ENCODE measurements at places on chromosomes 4 and X.

GRCh38 chrX:126785539-126785938 is 34.0 kb upstream of the PRR32 start:
- DNase-seq = no peak

- no peak for DNase-seq
These were observed 85.1 kb upstream of the FAT4 start for GRCh38 chr4:125229596-125230058.

- DNase-seq = no peak
These were observed 3.5 kb upstream of the XG start for GRCh38 chrX:2748171-2748814.

GRCh38 chr4:93730251-93730650 is 98.3 kb upstream of the ATOH1 start:
- no peak for DNase-seq

- DNase-seq = no peak
These were observed 70.2 kb downstream of the SUPT20HL2 start for GRCh38 chrX:24243692-24244091.

- no peak for DNase-seq
These were observed 67.9 kb downstream of the PKD2 start for GRCh38 chr4:88075336-88075735.

DNA sequence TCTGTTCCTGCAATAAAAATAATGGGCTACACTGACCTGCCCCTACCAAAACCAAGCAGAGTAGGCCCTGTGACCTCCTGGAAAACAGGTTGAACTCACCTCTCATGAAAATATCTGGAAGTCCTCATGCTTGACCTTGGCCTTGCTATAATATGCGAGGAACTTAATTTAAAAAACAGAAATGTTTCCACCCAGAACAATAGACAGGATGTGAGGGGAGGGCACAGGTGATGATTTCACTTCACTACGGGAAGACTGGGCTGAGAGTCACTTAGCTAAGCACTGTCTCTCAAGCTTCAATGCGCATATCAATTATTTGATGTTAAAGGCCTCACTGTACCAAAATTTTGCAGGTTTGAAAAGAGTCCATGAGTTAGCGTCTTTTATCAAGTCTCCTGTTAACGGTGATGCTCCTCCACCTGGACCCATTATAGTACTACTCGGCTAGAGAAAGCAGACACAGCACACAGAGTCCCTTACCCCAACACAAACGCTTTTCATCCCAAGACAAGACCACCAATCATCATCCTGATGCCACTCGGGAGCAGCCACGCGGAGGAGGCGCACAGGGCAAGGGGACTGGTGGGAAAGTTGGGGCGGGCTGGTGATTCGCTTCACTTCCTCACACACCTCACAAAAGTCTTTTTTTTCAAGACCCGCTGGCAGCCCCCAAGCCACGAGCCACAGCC is 25.9 kb downstream of the ZNF721 start:
- DNase-seq = peak; percentile 10

- DNase-seq = no peak
These were observed 14.1 kb downstream of the SRPX start for GRCh38 chrX:38206542-38206941.

DNA sequence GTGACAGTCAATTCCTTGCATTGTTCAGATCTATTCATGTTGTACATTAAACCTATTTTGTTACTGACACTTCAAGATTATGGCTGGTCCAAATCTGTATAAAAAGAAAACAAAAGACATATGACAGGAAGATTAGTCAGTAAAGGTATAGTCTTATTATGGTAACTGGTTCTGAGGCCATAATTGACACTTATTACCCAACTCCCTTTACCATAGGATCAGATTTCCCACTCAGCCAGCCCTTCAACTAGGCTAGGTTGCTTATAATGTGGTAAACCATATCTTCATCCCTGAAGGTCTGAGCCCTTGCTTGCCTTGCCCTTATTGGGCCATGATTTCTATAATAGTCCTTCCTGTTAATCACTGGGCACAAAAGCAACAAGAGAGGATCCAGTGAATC is 289.6 kb downstream of the CXXC4 start:
- no peak for DNase-seq

DNA sequence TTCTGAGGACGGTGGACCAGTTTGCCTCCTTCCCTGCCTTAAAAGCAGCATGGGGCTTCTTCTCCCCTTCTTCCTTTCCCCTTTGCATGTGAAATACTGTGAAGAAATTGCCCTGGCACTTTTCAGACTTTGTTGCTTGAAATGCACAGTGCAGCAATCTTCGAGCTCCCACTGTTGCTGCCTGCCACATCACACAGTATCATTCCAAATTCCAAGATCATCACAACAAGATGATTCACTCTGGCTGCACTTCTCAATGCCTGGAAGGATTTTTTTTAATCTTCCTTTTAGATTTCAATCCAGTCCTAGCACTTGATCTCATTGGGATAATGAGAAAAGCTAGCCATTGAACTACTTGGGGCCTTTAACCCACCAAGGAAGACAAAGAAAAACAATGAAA is 255.3 kb downstream of the RAPGEF2 start:
- DNase-seq = no peak

DNA sequence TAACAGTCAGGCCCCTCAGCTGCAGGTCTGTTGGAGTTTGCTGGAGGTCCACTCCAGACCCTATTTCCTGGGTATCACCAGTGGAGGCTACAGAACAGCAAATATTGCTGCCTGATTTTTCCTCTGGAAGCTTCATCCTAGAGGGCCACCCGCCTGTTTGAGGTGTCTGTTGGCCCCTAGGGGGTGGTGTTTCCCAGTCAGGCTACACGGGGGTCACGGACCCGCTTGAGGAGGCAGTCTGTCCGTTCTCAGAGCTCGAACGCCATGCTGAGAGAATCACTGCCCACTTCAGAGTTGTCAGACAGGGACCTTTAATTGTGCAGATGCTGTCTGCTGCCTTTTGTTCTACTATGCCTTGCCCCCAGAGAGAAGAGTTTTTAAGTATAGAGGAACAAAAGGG is 160.8 kb downstream of the DKK2 start:
- DNase-seq = no peak

GRCh38 chrX:149909324-149910177 is 19.8 kb upstream of the HSFX4 start:
- DNase-seq = no peak

DNA sequence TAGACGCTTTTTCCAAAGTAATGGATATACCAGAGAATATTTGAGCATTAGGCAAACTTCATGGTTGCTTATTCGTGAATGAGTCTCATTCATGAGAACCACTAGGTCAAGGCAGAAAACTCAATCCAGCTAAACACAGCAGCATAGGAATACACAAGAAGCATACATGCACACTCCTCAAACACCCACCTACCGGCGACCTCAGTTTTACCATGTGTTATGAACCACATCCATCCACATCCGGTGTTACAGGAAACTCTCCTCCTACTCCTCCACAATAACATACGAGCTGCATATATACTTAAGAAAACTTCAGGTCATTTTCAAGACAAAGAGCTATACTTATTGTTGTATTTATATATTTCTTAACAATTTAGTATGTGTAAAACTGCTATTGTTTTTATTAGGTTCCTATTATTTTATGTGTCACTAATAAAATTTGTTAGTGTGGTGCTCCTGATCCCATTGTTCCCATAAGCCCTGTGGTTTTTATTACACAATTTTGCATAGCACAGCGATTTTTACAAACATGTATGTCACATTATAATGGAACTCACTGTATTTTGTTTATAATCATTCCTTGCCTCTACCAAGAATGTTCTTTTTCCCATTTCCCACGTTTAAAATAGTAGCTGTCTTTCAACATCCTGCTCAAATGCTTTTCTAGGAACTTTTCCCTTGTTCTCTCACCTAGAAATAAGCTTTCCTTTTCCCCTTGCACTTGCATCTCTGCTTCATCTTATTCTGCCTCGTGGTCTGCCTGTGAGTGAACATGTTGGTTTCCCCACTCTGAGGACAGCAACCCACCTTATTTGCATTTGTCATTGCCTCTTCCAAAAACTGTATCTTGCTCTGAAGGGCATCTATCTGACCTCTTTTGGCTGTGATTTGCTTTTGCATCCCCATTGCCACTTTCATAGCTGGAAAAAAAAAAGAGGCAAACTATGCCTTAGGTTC is 48.3 kb downstream of the STBD1 start:
- no peak for DNase-seq

- peak; percentile 25 for DNase-seq
These were observed at the start of gene ITM2A for GRCh38 chrX:79366873-79367749. Gene ITM2A (minus strand): TSS chrX:79367334. CDS start chrX:79367215, 119 bp downstream.

GRCh38 chr4:16916719-16917337 is 18.4 kb upstream of the LDB2 start:
- DNase-seq = peak; percentile 12

- DNase-seq = no peak
These were observed 154.1 kb upstream of the FAM241A start for GRCh38 chr4:111991163-111991562.

DNA sequence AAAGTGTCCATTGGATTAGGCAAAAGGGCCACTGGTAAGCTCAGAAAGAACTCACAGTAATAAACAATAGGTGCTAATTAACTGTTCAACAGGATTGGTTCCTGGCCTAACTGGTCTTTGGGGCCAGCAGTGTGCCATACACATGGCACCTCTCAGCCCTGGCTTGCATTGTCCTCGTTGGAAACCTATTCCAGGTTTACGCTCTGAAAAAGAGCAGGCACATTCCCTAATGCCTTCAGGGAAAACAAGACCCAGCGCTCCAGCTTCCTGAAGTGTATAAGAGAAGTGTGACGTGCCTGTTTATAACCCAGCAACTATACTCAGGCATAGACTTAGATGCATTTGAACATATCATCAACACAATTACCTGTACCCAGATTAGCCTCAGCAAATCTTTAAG is 51.9 kb upstream of the RBM47 start:
- no peak for DNase-seq

DNA sequence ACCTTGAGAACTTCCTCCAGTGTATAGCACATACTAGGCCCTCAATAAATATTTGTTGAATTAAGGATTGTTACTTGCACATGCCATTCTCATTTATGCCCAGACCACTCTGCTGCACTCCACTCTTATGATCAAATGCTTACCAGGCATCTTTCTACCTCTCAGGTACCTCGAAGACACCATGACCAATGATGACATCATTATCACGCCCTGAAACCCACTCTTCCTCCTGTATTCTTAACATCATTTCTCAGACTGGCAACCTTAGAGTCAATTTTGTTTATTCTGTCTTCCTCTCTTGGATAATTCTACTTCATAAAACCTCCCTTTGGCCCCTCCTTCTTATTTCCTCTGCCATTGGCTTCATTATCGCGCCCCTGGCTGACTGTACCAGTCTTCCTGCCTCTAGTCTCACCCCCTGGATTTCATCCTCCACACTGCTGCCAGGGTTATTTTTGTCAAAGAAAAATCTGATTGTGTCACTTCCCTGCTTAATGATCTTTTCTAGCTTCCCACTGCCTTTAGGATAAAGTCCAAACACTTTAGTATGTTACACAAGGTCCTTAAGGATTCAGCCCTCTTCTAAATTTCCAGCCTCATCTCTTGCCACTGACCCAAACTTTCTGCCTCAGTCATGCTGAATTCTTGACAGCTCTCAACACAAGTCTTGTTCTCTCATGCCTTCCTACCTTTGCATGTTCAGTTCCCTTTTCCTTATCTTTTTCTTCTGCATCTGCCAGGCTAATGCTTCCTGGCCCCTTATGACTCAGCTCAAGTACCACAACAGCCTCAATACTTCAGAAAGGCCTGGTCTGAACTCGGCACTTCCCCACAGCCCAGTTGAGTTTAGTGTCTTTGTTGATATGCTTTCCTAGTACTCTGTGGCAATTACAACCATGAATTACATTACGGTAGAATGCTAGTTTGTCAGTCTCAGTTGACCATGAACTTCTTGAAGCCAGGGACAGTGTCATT is 45.8 kb downstream of the HDAC8 start:
- DNase-seq = no peak

GRCh38 chr4:101458914-101459313 is 111.6 kb upstream of the PPP3CA start:
- no peak for DNase-seq

GRCh38 chr4:12844141-12844540 is 640.0 kb downstream of the RAB28 start:
- no peak for DNase-seq

- no peak for DNase-seq
These were observed 36.0 kb downstream of the FUNDC1 start for GRCh38 chrX:44506678-44507077.

- no peak for DNase-seq
These were observed 105.7 kb upstream of the PRPS2 start for GRCh38 chrX:12685541-12685940.

GRCh38 chr4:122577808-122578781 is 42.8 kb downstream of the IL21 start:
- peak; percentile 29 for DNase-seq

DNA sequence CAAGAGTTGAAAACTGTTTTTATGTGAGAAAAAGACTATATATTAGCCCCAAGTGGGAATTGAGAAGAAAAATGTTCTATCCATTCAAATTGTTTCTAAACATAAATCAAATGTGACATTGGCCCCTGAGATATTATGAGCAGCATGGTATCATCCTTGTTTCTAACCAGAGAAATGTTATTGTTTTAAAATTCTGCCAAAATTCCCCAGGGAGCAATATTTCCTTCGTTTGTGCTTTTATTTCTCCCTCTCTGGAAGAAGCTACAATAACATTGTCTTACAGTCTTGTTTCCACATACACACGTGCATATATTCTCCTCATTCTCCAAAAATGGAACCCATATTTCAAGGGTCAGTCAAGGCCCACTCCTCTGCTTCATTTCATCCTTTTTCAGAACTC is 46.7 kb downstream of the MAGEB17 start:
- no peak for DNase-seq
